Activated CD4-positive, alpha-beta T cell treated with anti-CD3 and anti-CD28 coated beads for 36 hours (primary cell): ENCODE measurements at places on chromosomes 6 and 20. TPM values are rescaled to one million over a fixed set of nuclear protein-coding genes. Genes with fewer than 3 reads are reported as not detected.

GRCh38 chr6:48111143-48111506 lies at the start of gene PTCHD4:
Gene PTCHD4, minus strand, starts transcription at chr6:48111197. Its CDS starts 42,240 bp downstream, at chr6:48068957.
- no peak within 1 kb of the TSS for H3K4me3 ChIP-seq
- H3K27ac ChIP-seq = no peak within 1 kb of the TSS
- H3K36me3 ChIP-seq = no peaks in the 10 kb centered on the region

- peak; percentile 52 for DNase-seq
- H3K27ac ChIP-seq = peak overlapping the region; percentile 90
- H3K4me3 ChIP-seq = peak overlapping the region; percentile 36
- H3K27me3 ChIP-seq = no peaks in the 10 kb centered on the region
- no peaks in the 10 kb centered on the region for H3K36me3 ChIP-seq
- peaks cover 15% of the 10 kb centered on the region for H3K4me1 ChIP-seq
Observed at GRCh38 chr6:97049253-97050011, 124.9 kb downstream of the KLHL32 start.

DNA sequence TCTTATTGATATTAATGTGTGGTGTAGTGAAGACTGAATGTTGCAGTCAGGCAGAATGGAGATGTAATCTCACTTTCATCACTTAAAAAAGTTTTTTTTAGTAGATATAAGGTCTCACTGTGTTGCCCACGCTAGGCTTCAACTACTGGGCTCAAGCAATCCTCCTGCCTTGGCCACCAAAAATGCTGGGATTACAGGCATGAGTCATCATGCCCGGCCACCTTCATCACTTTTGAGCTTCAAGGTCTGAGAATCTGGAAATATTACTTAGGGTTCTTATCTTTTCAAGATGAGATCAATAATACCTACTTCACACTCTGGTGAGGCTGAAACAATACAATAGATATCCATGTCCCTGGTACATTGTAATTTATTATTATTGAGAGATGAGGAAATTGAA lies 31.6 kb downstream of the ADGRG6 start:
- H3K27ac ChIP-seq = no peak overlapping the region
- H3K36me3 ChIP-seq = no peaks in the 10 kb centered on the region
- H3K4me1 ChIP-seq = peaks cover 14% of the 10 kb centered on the region
- no peak for DNase-seq
- H3K27me3 ChIP-seq = no peaks in the 10 kb centered on the region
- H3K4me3 ChIP-seq = no peak overlapping the region

DNA sequence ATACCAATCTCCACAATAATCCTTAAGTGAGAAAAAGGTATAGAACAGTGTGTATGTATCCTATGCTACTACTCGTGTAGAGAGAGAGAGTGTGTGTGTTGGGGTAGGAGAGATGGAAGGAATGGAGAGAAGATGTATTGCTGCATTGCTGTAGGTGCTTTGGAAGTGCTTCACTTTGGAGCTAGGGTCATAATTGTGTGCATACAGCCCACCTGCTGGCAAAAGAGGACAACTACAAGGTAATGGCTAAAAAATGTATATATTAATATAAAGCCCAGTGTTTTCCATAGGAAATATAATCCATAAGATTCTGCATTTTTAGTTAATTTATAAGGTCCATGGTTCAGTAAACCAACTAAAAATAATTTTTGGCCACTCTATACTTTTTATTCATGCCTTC lies 36.1 kb downstream of the SERAC1 start:
- no peak overlapping the region for H3K27ac ChIP-seq
- no peak overlapping the region for H3K4me3 ChIP-seq
- H3K4me1 ChIP-seq = no peaks in the 10 kb centered on the region
- peak; percentile 24 for DNase-seq
- peaks cover 4% of the 10 kb centered on the region for H3K36me3 ChIP-seq
- no peaks in the 10 kb centered on the region for H3K27me3 ChIP-seq

DNA sequence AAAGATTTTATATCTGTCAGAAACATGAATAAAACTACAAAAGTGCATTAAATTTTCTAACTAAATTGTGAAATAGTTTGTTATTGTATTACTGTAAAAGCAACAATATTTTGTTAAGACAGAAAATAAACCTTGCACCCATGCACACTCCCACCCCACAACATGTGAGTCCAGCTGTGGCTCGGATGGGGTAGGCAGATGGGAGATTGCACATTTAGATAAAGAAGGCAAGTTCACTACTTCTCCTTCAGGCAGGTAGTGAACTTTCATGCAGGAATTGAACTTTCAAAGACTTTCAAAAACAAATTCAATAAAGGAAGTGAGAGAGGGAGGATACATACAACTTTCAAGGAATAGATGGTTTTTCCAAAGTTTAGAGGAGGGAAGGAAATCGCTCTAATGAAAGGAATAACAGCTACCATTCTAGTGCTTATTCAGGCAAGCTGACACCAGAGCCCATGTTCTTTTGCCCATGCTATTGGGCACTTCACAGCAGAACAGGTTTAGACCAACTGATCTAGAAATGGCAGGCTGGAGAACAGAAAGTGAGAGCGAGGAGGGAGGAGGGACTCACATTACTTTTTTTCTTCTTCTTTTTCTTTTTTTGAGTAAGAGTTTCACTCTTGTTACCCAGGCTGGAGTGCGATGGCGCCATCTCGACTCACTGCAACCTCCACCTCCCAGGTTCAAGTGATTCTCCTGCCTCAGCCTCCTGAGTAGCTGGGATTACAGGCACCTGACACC lies 28.5 kb downstream of the SF3B5 start:
- H3K4me3 ChIP-seq = no peak overlapping the region
- H3K36me3 ChIP-seq = no peaks in the 10 kb centered on the region
- H3K27me3 ChIP-seq = peaks cover 11% of the 10 kb centered on the region
- peaks cover 47% of the 10 kb centered on the region for H3K4me1 ChIP-seq

- no peaks in the 10 kb centered on the region for H3K36me3 ChIP-seq
- no peak overlapping the region for H3K4me3 ChIP-seq
- H3K27ac ChIP-seq = no peak overlapping the region
- no peaks in the 10 kb centered on the region for H3K4me1 ChIP-seq
- no peak for DNase-seq
Observed at GRCh38 chr20:57912227-57912582, 202.4 kb upstream of the PMEPA1 start.

- no peaks in the 10 kb centered on the region for H3K27me3 ChIP-seq
- DNase-seq = peak; percentile 23
- H3K36me3 ChIP-seq = peaks cover 15% of the 10 kb centered on the region
- peak overlapping the region; percentile 59 for H3K27ac ChIP-seq
- no peak overlapping the region for H3K4me3 ChIP-seq
- peaks cover 11% of the 10 kb centered on the region for H3K4me1 ChIP-seq
Observed at GRCh38 chr20:3000852-3001523, 42.4 kb upstream of the GNRH2 start.

- no peak overlapping the region for H3K4me3 ChIP-seq
- no peak overlapping the region for H3K27ac ChIP-seq
- peak; percentile 15 for DNase-seq
- peaks cover 2% of the 10 kb centered on the region for H3K4me1 ChIP-seq
- no peaks in the 10 kb centered on the region for H3K36me3 ChIP-seq
- peaks cover 44% of the 10 kb centered on the region for H3K27me3 ChIP-seq
Observed at GRCh38 chr6:136989571-136990241, 55.1 kb downstream of the IL20RA start.

- H3K27me3 ChIP-seq = peaks cover 2% of the 10 kb centered on the region
- H3K27ac ChIP-seq = no peak overlapping the region
- H3K4me1 ChIP-seq = peaks cover 3% of the 10 kb centered on the region
- H3K4me3 ChIP-seq = no peak overlapping the region
- DNase-seq = no peak
Observed at GRCh38 chr6:134324766-134325165, 6.9 kb upstream of the SGK1 start.

DNA sequence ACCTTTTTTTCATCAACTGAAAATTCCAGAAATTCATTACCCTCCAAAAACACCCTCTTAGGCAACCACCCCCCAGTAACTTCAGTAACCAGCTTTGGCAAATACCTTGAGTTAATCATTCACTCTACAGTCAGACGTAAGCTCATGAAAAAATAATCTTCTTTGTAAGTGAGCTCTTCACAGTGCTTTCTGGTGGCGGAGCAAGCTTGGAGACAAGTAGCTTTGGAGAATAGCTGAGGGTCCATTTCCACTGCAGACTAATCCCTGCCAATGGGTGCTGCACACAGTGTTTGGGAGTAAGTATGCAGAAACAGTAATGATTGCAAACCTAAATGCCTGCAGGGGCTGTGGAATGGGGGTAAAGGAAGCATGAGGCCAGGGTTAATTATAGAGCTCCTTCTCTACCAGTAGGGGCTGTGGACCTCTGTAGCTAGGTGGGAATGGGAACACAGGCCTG lies 56.8 kb upstream of the HINT3 start:
- no peak overlapping the region for H3K27ac ChIP-seq
- no peak overlapping the region for H3K4me3 ChIP-seq
- no peak for DNase-seq
- H3K4me1 ChIP-seq = peaks cover 8% of the 10 kb centered on the region
- H3K36me3 ChIP-seq = peaks cover 20% of the 10 kb centered on the region

- no peaks in the 10 kb centered on the region for H3K36me3 ChIP-seq
- no peaks in the 10 kb centered on the region for H3K4me1 ChIP-seq
- H3K27ac ChIP-seq = no peak overlapping the region
- no peaks in the 10 kb centered on the region for H3K27me3 ChIP-seq
- no peak overlapping the region for H3K4me3 ChIP-seq
- no peak for DNase-seq
Observed at GRCh38 chr20:22430154-22430745, 154.1 kb downstream of the FOXA2 start.

- no peaks in the 10 kb centered on the region for H3K4me1 ChIP-seq
- H3K27ac ChIP-seq = no peak overlapping the region
- H3K27me3 ChIP-seq = no peaks in the 10 kb centered on the region
Observed at GRCh38 chr6:102137859-102138258, 744.4 kb downstream of the GRIK2 start.

GRCh38 chr6:73586416-73586974 lies 65.7 kb upstream of the EEF1A1 start:
- no peaks in the 10 kb centered on the region for H3K27me3 ChIP-seq
- no peaks in the 10 kb centered on the region for H3K36me3 ChIP-seq
- no peak for DNase-seq
- peak overlapping the region; percentile 99 for H3K27ac ChIP-seq
- peaks cover 15% of the 10 kb centered on the region for H3K4me1 ChIP-seq
- H3K4me3 ChIP-seq = peak overlapping the region; percentile 73

The ACSS1 gene
- total RNA-seq = 8.5 TPM

The SYCP2 gene
- 2.1 TPM for total RNA-seq

The EYS gene
- not detected for total RNA-seq

The SOX18 gene
- total RNA-seq = not detected

The KCNK16 gene
- total RNA-seq = not detected
